Ecto neural progenitor cell (in vitro differentiated cells): ENCODE measurements at places on chromosomes 7 and 10.

- DNase-seq, result no peak
Observed at GRCh38 chr7:137990251-137990941, 11.5 kb downstream of the CREB3L2 start.

DNA sequence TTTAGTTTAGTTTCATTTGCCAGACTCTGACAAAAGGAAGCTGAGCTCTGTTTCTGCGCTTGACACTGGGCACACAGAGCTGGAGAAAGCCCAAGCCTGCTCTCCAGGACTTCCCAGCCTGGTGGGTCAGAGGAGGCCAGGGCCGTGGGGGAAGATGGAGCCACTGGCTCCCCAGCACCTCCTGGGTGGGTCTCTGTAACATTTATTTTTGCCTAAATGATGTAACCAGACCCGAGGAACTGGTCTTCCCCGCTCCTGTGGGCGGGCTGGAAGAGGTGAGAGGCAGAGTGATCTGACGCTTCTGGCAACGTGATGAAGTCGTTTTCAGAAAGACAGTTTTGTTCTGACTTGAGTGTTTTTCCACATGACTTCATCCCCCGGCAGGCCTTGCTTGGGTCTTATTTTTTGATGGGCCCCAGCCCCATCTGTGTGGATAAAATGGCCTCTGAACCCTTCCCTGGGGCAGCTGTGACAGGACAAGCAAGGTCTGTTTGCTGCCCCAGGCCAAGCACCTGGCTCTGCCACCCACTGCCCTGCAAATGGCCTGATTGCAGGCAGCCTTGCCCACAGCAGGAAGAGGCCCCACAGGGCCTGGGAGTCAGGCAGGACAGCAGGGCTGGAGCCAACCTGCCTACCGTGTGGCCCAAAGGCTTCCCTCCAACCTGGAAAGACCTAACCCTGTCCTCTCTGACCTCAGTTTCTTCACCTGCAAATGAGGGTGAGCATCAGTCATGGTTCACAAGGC is 304.9 kb upstream of the ZMIZ1 start:
- no peak for DNase-seq

- DNase-seq, result no peak
Observed at GRCh38 chr10:133139551-133140065, 20.4 kb upstream of the KNDC1 start.

- no peak for DNase-seq
Observed at GRCh38 chr7:34747867-34748727, 90.1 kb downstream of the NPSR1 start.

DNA sequence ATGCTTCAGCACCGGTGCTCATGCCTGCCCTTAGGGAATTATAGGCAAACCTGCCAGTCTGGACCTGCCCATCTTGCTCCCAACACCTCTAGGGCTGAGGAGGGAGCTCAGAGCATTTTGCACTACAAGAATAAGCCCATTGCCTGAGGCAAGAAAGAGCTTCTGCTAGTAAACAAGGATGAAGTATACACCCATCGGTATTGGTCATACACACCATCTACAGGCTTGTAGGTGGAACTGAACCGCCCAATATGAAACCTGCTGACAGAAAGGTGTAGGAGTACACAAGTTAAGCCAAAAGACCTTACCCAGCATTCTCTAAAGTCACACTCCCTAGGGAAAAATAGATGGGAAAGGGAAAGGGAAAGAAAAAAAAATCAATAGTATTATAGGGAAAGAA is 957.0 kb upstream of the LRRTM3 start:
- DNase-seq, result no peak

DNA sequence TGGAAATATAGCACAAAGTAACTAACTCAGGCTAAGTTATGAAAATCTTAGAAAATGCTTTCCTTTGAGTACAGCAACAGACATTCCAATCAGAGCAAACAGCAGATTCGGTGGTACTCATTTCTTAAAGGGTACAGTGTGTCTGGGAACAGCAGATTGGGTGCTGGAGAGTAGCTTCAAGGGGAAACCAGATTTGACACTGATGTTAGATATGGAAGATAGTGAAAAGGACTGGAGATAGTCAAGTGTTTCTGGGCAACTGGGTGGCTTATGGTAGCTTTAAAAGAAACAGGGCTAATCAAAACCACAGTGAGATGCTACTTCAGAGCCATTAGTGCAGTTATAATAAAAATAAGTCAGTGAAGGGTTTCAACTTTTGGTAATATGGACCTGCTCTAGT is 12.1 kb upstream of the UMAD1 start:
- DNase-seq, result no peak
